ENCODE measurements at places on chromosomes 16 and 17.

DNA sequence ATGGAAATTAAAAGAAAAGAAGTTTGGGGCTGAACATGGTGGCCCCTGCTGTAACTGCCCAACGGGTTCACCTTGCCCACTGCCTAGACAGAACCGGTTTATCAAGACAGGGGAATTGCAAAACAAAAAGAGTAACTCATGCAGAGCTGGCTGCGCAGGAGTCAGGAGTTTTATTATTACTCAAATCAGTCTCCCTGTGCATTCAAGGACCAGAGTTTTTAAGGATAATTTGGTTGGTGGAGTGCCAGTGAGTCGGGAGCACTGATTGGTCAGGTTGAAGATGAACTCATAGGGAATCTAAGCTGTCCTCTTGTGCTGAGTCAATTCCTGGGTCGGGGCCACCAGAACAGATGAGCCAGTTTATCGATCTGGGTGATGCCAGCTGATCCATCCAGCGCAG, 4.4 kb upstream of the SCPEP1 start:
- no peak for DNase-seq

DNA sequence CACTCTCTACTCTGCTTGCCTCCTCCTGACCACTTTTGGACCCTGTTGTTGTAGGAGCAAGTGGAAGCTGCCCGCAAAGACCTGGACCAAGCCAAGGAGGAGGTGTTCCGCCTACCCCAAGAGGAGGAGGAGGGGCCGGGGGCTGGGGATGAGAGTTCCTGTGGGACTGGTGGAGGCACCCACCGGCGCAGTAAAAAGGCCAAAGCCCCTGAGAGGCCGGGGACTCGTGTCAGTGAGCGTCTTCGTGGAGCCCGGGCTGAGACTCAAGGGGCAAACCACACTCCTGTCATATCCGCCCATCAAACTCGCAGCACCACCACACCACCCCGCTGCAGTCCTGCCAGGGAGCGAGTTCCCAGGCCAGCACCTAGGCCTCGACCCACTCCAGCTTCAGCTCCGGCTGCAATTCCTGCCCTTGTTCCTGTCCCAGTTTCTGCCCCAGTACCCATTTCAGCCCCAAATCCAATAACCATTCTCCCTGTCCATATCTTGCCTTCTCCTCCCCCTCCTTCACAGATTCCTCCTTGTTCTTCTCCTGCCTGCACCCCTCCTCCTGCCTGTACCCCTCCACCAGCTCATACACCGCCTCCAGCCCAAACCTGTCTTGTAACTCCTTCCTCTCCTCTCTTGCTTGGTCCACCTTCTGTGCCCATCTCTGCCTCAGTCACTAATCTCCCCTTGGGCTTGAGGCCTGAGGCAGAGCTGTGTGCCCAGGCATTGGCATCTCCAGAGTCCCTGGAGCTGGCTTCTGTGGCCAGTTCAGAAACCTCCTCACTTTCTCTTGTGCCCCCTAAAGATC, 11.0 kb upstream of the PHKG2 start:
- DNase-seq = no peak

GRCh38 chr16:25013751-25014499, 1.2 kb downstream of the ARHGAP17 start:
- DNase-seq = no peak

GRCh38 chr16:71807905-71808592, 585 bp downstream of the AP1G1 start:
- DNase-seq = peak; percentile 42

- no peak for DNase-seq
Measured at GRCh38 chr17:27423651-27424050, 32.6 kb upstream of the KSR1 start.

GRCh38 chr17:74437702-74438101, 5.8 kb downstream of the GPRC5C start:
- no peak for DNase-seq

DNA sequence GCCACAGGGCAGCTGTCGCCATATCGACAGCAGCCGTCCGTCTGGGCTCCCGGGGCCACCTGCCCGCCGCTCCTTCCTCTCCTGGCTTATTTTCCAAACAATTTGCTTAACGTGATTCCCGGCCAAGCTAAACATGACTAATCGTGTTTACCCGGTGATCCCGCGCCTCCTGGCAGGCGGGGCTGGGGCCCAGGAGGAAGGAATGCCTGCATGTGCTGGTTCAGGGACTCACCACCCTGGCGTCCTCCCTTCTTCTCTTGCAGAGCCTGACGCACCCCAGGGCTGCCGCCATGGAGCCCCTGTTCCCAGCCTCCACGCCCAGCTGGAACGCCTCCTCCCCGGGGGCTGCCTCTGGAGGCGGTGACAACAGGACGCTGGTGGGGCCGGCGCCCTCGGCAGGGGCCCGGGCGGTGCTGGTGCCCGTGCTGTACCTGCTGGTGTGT, 6.1 kb downstream of the SSTR5 start:
- DNase-seq = no peak

GRCh38 chr16:15502041-15502725, 67.8 kb downstream of the BMERB1 start:
- DNase-seq = no peak

GRCh38 chr16:77584205-77584859, 138.0 kb upstream of the NUDT7 start:
- no peak for DNase-seq

- no peak for DNase-seq
Measured at GRCh38 chr17:30161601-30162000, 45.0 kb downstream of the NSRP1 start.

GRCh38 chr17:49738456-49739163, 25.3 kb downstream of the FAM117A start:
- no peak for DNase-seq

- no peak for DNase-seq
Measured at GRCh38 chr16:63426275-63426870, 1390.1 kb upstream of the CDH8 start.

DNA sequence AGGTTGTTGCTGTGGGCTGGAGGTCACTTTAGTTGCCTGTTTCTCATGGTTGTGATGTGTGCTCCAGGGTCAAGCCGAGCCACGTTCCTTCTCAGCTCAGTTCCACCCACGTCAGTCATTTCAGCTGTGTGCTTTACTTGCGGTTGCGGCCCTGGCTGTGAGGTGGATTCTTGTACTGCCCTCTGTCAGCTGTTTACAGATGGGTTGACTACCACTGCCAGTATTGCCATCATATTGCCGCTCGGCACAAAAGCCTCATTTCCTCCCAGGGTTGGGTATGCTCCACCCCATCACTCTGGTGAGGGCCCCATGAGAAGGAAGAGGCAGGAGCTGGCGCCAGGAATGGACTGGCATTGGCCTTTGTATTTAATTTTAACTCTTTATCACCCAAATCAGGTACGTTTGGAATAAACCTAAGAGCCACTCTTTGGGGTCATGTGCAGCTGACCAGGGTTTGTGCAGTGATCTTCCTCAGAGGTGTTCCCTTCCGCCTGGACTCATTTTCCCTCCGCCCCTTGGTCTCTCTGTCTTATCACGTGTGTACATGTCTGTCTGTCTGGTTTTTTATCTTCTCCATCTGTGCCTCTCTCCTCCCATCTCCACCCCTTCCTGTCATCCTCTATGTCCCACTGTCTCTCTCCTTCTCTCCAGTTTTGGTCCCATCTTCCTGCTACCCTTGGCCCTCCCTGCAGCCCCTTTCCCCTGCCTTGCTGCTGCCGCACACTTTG, 25.0 kb downstream of the METTL22 start:
- DNase-seq = no peak

DNA sequence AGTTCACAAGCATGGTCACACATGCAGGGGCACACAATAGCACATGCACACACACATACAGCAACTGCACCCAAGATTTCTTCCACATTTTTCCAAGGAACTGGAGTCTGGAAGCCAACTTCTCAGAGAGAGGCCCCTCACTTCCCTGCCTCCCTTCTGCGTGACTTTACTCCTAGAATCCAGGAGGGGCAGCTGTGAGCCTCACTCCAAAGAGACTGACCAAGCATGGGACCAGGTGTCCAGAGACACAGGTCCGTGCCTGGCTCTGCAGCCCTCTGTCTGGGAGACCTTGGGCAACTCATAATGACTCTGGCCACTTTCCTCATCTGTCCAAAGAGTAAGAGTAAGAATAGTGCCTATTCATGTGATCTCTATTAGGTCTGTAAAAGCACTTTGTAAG, 104.7 kb upstream of the TMEM132E start:
- no peak for DNase-seq

DNA sequence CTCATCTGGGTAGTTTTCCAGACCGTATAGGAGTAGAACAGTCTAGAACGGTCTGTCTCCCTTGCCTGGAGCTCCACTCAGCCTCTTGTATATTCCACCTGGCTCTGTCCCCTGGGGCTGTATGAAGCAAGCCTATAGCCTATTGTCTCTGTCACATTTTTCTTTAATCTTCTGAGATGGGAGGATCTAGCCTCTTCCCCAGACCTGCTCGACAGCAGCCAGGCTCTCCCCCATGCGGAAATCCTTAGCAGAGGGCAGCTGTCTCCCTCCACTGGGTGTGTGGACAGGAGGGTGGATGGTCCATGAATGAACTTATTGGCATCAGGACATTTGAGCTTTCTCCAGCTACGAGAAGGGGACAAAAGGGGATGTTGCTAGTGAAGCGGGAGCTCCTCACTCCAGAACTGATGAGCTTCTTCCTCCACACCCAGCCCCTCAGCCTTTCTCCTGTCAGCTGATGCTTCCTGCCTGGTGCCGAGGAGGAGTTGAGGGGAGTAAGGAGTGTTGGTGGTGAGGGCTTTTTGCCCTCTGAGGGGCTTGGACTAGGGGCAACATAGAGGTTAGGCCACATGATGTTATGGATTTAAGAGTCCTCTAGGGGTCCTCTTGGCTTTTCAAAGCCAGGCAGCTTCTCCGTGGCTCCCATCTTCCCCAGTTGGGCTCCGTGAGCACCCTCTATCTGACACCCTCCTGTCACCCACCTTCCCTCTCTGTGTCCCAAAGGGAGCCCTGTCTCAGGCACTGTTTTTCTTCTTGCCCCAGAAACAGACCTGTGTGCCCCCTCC, 28.0 kb downstream of the ARHGAP23 start:
- no peak for DNase-seq

DNA sequence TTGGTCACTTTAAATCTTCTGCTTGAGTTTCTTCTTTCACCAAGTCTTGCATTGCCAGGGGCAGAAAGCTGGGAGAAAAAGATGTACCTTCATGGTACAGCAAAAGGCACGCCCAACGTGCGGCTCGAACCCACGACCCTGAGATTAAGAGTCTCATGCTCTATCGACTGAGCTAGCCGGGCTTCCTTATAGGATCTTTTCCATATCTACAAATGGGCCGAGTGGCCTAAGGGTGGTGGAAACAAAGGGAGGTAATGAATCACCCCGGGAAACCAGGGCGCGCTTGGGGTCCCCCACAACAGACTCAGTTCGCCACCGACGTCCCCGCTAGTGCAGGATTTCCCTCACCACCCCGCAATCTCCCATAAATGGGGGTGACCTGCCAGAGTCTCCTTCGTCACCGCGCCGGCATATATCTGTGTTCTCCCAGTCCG, 7.5 kb upstream of the OR1F1 start:
- DNase-seq = no peak

GRCh38 chr17:76593384-76593826, 7.7 kb upstream of the ST6GALNAC2 start:
- DNase-seq = no peak
